ENCODE measurements at places on chromosomes 11 and 22. TPM values are rescaled to one million over a fixed set of nuclear protein-coding genes. Genes with fewer than 3 reads are reported as not detected.

- H3K4me1 ChIP-seq, result peaks cover 18% of the 10 kb centered on the region
- H3K36me3 ChIP-seq, result no peaks in the 10 kb centered on the region
- DNase-seq, result no peak
Observed at GRCh38 chr11:69487849-69488542, 6.5 kb downstream of the LINC01488 start.

BCO2 gene
- 2.2 TPM for total RNA-seq

RTN4RL2 gene
- 5.6 TPM for total RNA-seq

GRCh38 chr11:19164881-19165280, 36.9 kb downstream of the CSRP3 start:
- peaks cover 2% of the 10 kb centered on the region for H3K36me3 ChIP-seq
- no peak overlapping the region for H3K4me3 ChIP-seq
- H3K27me3 ChIP-seq, result no peaks in the 10 kb centered on the region
- H3K27ac ChIP-seq, result no peak overlapping the region

FAM181B gene
- not detected for total RNA-seq

- H3K27ac ChIP-seq, result no peak overlapping the region
- no peaks in the 10 kb centered on the region for H3K4me1 ChIP-seq
- H3K4me3 ChIP-seq, result no peak overlapping the region
- H3K36me3 ChIP-seq, result no peaks in the 10 kb centered on the region
- DNase-seq, result no peak
Observed at GRCh38 chr22:47486569-47487312, 724.3 kb downstream of the TBC1D22A start.

DNA sequence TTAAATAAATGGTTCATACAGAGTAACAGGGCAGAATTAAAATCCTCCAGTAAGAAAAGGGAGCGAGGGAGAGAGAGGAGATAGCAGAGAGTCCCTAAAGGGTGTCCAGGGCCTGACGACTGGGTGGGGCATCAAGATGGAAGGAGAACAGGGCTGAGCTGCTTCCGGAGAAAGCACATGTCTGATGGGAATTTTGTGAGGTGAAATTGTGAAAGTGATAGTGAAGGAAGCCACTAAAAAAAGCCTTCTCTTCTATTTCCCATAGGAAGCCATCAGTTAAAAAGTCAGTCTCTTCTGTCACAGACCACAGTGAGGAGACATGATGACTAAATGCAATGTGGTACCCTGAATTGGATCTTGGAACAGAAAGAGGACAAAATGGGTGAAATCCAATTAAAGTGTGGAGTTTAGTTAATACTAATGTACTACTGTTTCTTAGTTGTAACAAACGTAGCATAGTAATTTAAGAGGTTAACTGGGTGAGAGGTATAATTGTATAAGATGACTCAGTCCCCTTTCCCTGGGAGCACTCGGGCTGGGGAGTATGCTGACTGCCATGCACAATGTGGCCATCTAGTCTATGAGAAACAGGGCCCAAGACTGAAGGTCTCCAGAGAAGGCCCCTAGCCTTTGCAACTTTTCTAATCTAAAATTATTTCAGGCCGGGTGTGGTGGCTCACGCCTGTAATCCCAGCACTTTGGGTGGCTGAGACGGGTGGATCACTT, 29.5 kb upstream of the FCHSD2 start:
- no peaks in the 10 kb centered on the region for H3K27me3 ChIP-seq
- H3K27ac ChIP-seq, result no peak overlapping the region
- H3K4me3 ChIP-seq, result no peak overlapping the region

KCTD17 gene
- 17.2 TPM for total RNA-seq

FOLR2 gene
- total RNA-seq, result not detected

EXPH5 gene
- 18.1 TPM for total RNA-seq

TSGA10IP gene
- not detected for total RNA-seq

GRCh38 chr11:75574698-75575602, 12.9 kb downstream of the SERPINH1 start:
- peak overlapping the region; percentile 57 for H3K27ac ChIP-seq
- peaks cover 10% of the 10 kb centered on the region for H3K4me1 ChIP-seq
- peaks cover 8% of the 10 kb centered on the region for H3K36me3 ChIP-seq
- H3K4me3 ChIP-seq, result no peak overlapping the region
- no peak for DNase-seq

DNA sequence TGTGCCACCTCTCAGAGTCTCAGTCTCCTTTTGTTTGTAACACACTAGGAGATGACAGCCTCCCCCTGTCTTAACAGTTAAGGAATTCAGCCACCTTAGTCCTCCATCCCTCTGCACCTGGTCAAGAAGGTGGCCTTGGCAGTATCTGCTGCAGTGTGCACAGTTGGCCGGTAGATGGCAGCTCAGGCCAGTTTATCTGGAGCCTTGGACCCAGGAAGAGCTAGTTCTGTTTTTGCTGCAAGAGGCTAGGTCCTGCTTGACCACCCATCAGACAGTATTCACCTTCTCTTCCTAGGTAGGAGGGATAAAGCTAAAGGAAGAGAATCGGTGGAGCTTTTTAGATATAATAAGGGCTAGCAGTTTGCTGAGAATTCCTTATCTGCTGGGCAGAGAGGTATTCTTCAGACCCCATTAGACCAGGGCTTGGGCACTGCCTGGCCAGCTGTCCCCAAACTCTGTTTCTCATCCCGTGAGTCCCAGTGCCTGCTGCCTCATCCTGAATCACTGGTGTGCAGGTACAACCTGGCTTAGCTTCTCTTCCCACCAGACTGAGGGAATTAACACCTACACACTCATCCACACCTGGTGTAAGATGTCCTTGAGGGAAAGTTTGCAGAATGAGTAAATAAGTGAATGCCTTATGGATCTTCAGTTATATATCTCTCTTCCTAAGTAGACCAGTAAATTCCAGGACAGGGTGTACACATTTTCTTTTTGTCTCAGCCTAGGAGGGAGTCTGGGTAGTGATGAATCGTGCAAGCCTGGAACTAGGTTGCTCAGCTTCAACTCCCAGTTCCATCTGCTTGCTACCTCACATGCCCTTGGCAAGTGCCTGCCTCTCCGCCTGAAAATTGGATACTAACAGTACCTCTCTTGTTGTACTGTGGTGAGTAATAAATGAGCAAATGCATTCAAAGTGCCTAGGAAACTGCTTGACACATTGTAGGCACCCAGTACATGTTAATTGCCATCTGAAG, 70.8 kb upstream of the NARS2 start:
- no peaks in the 10 kb centered on the region for H3K27me3 ChIP-seq
- no peak overlapping the region for H3K27ac ChIP-seq
- H3K4me1 ChIP-seq, result no peaks in the 10 kb centered on the region
- peak; percentile 82 for DNase-seq
- H3K4me3 ChIP-seq, result no peak overlapping the region

DNA sequence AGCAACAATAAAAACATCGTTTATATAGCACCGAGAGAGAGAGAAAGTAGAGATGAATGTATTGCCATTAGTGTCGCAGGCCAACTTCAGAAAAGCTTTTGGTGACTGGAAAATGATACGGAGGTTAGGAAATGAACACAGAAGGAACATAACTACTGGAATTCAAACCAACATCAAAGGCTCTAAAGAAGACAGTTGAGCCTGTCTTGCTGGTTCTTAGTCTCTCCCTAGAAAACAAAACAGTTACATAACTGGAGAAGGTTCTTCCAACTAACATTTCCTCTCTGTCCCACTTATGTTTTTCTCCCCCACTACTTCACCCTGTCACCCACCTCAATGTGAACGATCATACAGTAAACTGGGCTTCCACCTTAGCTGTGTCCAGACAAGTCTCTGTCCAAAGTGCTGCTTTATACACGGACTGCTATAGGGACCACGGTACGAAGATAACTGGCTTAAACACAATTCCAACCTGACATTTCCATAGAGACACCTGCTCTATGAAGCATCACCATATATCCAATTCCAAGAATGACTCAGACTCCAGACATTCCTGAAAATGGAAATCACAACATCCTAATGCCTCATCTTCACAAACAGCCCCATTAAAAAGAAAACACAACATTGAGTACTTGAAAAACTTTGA, 85.2 kb upstream of the ARHGAP32 start:
- no peaks in the 10 kb centered on the region for H3K27me3 ChIP-seq
- H3K4me1 ChIP-seq, result peaks cover 60% of the 10 kb centered on the region
- no peak overlapping the region for H3K4me3 ChIP-seq

DNA sequence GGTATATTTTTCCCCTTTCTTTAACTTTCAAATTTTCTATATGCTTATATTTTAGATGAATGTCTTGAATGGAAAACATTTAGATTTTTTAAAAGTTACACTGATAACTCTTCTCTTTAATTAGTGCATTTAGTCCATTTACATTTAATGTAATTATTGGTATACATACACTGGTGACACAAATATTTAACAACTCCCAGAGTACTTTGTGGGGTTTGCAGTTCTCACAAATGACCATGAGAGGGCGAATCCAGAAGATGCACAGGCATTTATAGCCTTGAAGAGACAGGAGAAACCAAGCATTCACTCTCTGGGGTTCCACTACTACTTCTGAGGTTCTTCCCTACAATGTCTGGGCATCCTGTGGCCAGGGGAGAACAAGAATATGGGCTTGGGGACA, 125.1 kb downstream of the TIMP3 start:
- no peak overlapping the region for H3K27ac ChIP-seq
- no peak overlapping the region for H3K4me3 ChIP-seq
- DNase-seq, result peak; percentile 41
- no peaks in the 10 kb centered on the region for H3K4me1 ChIP-seq
- no peaks in the 10 kb centered on the region for H3K27me3 ChIP-seq

DNA sequence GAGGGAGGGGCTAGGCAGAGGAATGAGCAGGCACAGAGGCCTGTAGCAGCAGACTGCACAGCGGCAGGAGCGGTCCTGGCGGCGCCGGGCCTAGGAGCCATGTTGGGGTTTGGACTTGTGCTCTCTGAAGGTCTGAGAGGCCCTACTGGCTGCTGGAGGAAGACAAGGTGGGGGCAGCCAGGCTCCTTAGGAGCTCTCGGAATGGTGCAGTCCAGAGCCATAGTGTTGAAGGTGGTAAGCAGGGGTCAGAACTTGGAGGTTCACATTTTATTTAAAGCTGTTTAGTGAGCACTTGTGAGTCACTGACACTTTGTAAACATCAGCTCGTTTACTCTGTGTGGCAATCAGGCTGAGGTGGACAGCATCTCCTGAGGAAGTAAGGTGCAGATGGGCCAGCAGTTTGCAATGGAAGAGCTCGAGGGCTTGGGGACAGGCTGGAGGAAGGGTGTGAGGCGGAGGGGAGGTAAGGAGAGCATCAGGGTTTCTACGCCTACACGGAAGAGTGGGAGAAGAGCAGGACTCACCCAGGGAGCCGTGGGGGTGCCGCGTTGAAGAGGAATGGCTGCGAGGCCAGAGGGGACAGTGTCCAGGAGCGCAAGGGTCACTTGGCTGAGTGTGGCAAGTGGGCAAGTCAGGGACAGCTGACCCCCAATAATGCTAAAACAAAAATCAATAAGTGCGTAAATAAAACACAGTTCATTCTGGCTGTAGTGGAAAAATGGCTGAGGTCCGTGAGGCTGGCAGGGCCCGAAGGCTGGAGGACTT, 10.0 kb upstream of the TMEM191C start:
- peak; percentile 63 for DNase-seq
- H3K4me3 ChIP-seq, result no peak overlapping the region
- H3K27me3 ChIP-seq, result no peaks in the 10 kb centered on the region
- peak overlapping the region; percentile 87 for H3K27ac ChIP-seq

DNA sequence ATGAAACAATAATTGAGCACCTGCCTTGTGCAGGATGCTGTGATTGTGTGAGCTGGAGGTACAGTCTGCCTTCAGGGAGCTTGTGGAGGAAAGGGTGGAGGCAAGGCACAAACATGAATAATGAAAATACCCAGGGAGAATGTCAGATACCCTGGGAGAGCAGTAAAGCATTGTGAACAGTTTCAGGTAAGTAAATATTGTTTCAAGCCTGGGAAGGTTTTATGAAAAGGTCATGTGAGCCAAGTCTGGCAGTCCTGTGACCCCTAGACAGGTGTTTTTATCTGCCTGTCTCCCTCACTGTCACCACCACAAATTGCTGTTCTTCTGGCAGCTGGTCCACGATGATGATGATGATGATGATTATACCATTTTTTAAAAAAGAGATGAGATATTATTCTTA, 32.0 kb downstream of the SPECC1L start:
- no peak for DNase-seq
- H3K4me1 ChIP-seq, result peaks cover 36% of the 10 kb centered on the region
- peaks cover 1% of the 10 kb centered on the region for H3K36me3 ChIP-seq
- H3K4me3 ChIP-seq, result no peak overlapping the region
- no peaks in the 10 kb centered on the region for H3K27me3 ChIP-seq
- H3K27ac ChIP-seq, result peak overlapping the region; percentile 45

- no peak overlapping the region for H3K27ac ChIP-seq
- no peak for DNase-seq
- no peaks in the 10 kb centered on the region for H3K36me3 ChIP-seq
- peaks cover 25% of the 10 kb centered on the region for H3K4me1 ChIP-seq
Observed at GRCh38 chr11:83006877-83007330, 64.8 kb downstream of the RAB30 start.

GVQW3 gene
- total RNA-seq, result 15.8 TPM

DNA sequence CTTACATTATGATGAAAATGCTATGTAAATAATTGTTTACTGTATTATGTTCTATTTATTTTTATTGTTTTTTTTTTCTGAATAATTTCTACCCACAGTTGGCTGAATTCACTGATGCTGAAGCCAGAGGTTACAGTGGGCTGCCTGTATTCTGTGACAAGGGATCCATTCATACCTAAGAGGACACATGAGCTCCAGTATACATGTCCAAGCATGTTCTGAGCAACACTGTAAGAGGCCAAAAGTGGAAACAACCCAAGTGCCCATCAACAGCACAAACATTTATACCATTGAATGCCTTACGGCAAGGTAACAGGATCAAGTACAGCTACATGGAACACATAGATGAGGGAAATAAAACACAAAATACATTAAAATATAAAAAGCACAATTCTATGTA, 1.4 kb upstream of the SRSF8 start:
- H3K27ac ChIP-seq, result no peak overlapping the region
- no peaks in the 10 kb centered on the region for H3K36me3 ChIP-seq
- H3K27me3 ChIP-seq, result no peaks in the 10 kb centered on the region
- H3K4me1 ChIP-seq, result peaks cover 12% of the 10 kb centered on the region
- no peak for DNase-seq

TMA7B gene
- total RNA-seq, result not detected

MAPK8IP2 gene
- 3.9 TPM for total RNA-seq

EI24 gene
- total RNA-seq, result 170 TPM

DNA sequence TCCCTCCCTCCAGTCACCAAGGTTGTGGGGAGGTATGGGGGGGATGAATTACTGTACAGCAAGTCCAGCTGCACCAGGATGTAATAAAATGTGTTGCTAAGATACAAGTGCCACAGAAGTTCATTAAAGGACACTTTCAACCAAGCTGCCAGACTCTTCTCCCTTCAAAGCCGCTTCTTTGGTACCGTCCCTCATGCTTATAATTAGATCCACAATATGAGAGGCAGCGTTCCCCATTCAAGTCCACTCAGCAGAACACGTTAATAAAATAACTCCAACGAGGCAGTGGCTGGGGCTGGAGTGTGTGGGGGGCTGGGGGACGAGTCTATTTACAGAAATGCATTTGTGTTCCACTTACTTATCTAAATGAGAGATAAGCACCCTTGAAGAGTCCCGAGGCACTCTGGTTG, 14.7 kb downstream of the PHF21B start:
- H3K27me3 ChIP-seq, result peaks cover 4% of the 10 kb centered on the region
- no peaks in the 10 kb centered on the region for H3K4me1 ChIP-seq

Measured in Caco-2 (cell line).